Cardiac fibroblast (primary cell): ENCODE measurements at places on chromosomes 1 and 21.

DNA sequence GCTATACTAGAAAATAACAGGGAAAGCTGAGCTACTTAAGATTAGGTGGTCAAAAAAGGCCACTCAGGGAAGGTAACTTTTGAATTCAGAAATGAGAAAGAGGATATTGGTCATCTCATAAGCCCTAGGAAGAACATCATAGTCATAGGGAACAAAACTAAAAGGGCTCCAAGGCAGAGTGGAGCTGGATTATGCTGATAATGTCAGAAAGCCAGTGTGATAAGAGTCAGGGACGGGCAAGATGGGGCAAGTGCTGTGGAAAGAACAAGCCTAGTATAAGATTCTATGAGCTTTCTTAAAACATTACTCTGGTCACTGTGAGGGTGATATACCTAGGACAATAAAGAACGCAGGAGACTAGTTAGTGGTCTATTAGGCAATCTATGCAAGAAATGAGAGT is 106.6 kb downstream of the DUSP10 start:
- DNase-seq = no peak

GRCh38 chr1:14666962-14667650 is 68.6 kb downstream of the KAZN start:
- DNase-seq = no peak

GRCh38 chr1:119713749-119714456 is 2.2 kb downstream of the PHGDH start:
- DNase-seq = peak; percentile 69

DNA sequence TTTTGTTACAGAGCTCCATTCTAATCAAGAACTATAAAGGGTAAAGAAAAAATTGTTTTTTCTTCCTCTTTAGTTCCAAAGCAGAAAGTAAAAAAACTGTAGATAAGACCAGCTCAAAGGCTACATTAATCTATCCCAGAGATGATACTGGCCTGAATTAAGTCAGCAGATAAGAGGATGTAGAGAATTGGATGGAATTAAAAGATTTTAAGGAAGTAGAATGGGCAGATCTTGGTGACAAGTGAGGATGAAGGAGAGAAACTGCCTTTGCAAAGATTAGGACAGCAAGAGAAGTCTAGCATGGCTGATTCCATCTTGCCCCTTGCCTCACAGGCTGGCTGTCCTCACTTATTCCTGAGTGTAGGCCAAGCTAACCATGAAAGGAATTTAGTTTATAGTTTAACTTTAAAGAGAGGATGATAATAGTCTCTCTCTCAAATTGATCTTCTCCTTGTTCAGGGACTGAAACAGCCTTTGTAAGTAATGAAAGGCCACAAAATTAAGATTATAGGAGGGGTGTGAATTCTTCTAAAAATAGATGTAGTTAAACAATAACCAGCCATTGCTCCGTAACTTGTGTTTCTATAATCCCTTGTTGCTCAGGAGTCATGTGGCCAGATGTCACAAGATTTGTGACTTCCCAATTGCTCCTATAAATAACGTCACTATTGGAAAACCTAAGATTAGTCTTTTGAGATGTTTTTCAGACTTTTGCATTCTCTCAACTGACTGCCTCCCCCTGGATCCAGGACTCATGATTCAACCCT is 265.0 kb upstream of the USP24 start:
- no peak for DNase-seq

DNA sequence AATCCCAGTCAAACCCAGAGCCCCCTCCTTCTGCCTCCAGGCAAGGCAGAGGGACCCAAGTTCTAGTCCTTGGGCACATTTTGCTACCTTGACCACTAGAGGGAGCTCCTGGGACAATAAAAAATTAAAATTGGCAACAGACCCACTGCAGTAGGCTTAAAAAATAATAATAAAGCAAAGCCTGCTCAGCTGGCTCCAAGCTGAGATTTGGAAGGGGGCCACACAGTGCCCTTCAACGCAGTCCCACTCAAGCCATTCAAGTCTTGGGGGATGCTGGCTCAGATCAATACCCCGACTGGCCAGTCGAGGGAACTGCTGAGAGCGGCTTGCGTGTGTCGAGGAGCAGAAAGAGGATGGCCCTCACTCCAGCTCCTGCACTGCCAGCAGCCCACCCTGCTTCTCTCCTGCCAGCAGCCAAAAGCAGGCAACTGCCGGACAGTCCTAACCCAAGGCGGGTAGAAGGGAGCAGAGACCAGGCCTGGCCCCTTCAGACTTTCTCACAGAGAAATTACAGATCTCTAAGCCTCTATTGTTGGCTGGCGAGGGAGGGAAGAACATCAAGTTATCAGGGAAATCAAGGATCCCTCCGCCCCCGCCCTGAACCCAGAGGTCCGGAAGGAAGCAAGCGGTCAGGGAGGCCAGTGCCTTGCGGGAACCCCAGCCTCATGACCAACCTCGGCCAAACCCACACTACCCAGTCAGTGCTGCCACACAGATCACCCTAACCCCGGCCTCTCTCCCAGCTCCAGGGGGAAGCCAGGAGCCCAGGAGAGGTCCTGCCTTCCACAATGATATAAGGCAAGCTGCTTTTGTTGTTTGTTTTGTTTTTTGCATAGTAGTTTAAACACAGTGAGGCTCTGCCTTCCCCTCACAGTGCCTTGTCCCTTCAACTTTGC is 4.9 kb upstream of the ALDH4A1 start:
- peak; percentile 77 for DNase-seq

GRCh38 chr1:8889925-8890785 is 11.7 kb upstream of the ENO1 start:
- DNase-seq = peak; percentile 98

DNA sequence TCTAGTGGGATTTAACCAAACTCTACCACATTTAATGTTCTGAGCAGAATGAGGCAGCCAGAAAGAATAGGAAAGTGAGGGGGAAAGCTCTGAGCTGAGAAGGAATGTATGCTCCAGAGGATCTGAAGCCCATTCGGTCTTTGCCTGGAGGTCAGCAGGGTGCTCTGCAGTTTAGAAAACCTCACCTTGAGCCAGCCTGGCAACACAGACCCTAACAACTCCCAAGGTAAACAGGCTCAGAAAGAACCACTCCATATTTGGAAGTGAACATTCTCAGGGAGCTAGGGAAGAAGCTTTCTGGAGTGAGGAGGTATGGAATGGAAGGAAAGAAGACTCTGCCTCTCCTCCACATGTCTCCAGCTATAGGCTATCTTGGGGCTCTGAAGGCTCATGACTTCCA is 398.8 kb downstream of the SEC16B start:
- DNase-seq = no peak
